CD14-positive monocyte (primary cell): ENCODE measurements at places on chromosomes 6 and 20. TPM values are rescaled to one million over a fixed set of nuclear protein-coding genes. Genes with fewer than 3 reads are reported as not detected.

- DNase-seq, result no peak
These were observed 288.8 kb downstream of the BTBD9 start for GRCh38 chr6:38350942-38351341.

- peak; percentile 53 for DNase-seq
These were observed 43.1 kb downstream of the BLTP3A start for GRCh38 chr6:34834789-34835518.

- no peak for DNase-seq
These were observed 243.4 kb downstream of the TRDN start for GRCh38 chr6:123393331-123393730.

DNA sequence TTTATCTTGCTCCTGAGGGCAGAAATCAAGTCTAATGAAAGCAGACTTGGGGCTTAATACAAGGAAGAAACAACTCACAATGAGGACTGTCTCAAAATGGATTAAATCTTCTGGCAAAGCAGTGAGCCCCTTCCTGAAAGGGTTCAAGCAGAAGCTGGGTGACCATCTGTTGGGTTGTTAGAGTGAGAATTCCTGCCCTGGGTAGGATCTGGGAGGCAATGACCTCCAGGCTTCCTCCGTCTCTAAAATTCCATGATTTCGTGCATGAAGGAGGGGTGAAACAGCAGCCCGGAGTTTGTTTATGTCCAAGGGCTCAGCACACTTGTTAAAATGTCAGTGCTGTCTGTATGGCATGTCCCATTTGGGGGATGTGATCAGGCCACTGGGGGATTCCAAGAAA lies 64.0 kb upstream of the KCNK16 start:
- no peak for DNase-seq

DNA sequence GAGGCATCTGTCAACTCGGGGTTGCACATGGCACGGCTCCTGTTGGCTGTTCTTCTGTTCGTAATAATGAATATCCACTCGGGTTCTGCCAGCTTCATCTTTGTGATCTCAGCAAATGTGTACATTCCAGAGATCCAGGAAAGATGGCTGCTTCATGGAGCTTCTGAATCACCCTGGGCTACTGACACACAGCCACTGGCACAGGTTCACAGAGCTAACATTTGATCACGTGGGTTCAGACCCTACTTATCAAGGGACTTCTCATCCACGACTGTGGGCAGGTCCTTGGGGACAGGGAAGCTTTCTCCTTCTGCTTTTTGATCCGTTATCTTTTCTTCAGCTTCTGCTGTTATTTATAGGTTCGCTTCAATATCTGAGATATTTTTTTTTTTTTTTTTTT lies 18.1 kb downstream of the PPP1R3G start:
- DNase-seq, result no peak

DNA sequence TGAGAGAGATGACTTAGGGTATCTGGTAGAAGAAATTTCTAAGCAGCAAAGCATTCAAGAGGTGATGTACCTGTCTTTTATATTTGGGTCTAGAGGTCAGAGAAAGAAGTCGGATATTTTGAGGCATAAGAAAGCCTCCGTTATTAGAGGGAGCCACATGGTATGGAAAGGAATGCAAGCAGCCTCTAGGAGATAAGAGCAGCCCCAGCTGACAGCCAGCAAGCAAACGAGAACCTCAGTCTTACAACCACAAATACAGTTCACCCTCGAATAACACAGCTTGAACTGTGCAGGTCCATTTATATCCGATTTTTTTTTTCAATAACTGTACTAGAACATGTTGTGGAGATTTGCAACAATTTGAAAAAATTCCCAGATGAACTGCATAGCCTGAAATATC lies 190.7 kb upstream of the VGLL2 start:
- no peak for DNase-seq

- no peak for DNase-seq
These were observed 626.8 kb upstream of the ARID1B start for GRCh38 chr6:156150391-156150790.

- no peak for DNase-seq
These were observed 290.7 kb downstream of the PHF3 start for GRCh38 chr6:63926258-63926780.

DNA sequence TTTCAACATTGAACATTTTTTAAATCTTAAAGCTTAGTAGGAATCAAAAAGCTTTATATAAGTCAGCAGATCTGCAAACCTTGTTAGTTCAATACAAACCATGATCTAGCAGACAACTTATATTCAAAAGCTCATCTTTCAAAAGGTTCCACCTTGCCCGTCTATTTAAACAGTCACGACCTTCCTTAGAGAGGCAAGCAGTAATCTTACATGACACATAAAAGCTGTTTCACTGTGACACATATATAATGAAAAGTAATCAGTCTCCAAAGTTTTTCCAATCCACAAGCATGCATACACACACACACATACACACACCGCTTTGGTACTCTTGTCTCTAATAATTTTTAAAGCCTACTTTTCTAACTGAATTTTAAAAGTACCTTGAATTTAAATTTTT lies 12.9 kb downstream of the SOD2 start:
- no peak for DNase-seq

DNA sequence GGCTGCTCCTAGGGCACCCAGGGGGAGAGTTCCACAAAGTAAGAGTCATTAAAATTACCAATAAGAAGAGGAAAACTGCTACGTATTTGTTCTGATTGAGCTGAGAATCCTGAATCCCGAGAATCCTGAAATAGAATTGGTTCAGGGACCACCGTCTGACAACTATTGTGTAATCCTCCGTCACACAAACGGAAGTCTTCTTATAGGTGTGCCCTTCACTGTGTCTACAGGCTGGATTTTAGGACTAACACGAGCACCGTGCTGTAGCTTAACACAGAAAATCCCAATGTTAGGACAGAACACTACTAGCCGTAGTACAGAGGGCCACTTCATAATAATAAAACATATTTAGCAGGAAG lies 50.6 kb upstream of the RNF182 start:
- no peak for DNase-seq

DNA sequence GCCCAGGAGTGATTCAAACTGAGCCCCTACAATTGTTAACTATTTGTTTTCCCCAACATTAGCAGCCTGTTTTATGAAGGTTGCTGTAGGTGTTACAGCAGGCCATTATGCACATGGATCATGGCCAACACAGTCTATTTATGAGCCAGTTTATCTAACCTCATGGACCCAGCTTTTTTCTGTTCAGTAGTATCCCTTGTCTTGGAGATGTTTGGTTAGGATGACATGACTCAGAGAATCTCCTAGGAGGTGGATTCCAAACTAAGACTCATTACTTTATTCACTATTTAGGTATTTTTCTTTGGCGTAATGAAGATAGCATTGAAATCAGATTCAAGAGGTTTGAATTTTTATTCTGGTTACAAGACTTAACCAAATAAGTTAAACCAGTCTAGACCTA lies 62.8 kb upstream of the TFB1M start:
- no peak for DNase-seq

GRCh38 chr6:52653151-52653550 lies 17.8 kb upstream of the TMEM14A start:
- no peak for DNase-seq

- DNase-seq, result no peak
These were observed 157.8 kb downstream of the SASH1 start for GRCh38 chr6:148500402-148500801.

GRCh38 chr6:106908386-106908840 lies 66.1 kb downstream of the CD24 start:
- no peak for DNase-seq

DNA sequence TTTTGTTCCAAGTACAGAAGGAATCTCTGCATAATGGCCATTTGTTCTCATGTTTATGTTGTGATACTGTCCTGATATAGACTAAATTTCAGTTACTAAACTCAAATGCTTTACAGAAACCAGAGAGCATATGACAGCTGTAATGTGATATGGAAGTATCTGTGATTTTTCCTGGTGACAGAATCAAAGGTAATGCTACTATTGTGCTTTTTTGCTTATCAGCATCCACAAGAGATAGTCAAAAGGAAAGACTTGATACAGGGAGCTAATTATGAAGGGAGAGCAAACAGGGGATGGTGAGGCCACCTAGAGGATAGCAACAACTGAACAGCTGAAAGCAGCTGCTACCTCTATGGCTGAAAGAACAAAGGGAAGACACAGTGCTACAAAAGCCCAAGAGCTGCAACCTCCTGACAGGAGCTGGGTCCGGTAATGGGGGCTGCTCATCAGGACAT lies 181.4 kb downstream of the PHF3 start:
- DNase-seq, result no peak

DNA sequence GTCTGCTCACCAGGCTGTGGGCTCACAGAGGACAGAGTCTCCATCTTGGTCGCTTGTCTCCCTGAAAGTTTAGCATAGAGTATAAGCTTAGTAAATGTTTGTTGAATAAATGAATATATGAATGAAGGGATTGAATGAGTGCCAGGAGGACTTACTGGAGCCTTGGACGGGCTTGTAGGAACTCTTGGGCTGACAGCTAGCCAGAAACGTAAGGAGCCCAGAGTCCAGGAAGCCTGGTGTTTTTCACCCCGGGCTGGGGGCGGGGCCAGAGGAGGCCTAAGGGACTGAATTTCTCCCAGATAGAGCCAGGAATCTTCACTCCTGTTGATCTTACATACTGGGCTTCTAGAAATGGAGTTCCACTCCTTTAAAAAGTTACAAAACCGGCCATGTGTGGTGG lies 68.5 kb upstream of the SRSF6 start:
- no peak for DNase-seq

DNA sequence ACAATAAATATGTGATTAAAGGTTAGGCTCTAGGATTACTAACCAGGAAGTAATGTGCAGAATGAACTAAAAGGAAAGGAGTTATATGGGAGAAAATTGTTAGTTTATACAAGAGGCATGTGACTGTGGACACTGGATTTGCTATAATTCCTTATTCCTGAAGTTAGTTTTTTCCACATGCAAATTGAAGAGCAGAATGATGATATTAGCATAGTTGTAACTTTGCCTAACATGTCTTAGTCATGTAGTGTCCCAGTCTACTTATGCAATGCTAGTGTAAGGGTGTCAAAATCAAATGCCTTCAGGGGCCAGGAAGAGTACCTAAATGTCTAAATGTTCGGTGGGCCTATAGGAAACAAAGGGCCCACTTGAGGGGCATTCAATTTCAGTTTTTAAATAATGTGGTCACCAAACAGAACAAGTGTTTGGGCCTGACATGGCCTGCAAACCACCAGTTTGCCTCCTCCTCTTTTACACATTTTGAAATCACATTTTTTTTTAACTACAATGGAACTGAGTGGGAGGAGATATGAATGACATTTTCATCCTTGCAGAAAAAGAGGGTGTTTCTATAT lies 28.0 kb upstream of the CEP85L start:
- peak; percentile 17 for DNase-seq

DNA sequence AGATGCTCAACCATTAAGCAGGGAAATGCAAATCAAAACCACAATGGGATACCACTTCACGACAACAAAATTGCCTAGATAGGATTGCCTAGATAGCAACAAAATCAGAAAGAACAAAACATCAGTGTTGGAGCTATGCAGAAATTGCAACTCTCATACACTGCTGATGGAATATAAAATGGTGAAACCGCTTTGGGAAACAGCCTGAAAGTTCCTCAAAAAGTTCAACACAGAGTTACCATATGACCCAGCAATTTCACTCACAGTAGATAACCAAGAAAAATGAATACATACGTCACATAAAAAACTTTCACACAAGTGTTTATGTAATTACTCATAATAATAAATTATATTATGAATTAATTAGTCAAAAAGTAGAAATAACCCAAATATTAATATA lies 78.3 kb downstream of the MAFB start:
- peak; percentile 34 for DNase-seq

- no peak for DNase-seq
These were observed 196.0 kb downstream of the BTBD3 start for GRCh38 chr20:12113468-12114371.

- DNase-seq, result no peak
These were observed 627.5 kb downstream of the PKHD1 start for GRCh38 chr6:51459958-51460357.

DNA sequence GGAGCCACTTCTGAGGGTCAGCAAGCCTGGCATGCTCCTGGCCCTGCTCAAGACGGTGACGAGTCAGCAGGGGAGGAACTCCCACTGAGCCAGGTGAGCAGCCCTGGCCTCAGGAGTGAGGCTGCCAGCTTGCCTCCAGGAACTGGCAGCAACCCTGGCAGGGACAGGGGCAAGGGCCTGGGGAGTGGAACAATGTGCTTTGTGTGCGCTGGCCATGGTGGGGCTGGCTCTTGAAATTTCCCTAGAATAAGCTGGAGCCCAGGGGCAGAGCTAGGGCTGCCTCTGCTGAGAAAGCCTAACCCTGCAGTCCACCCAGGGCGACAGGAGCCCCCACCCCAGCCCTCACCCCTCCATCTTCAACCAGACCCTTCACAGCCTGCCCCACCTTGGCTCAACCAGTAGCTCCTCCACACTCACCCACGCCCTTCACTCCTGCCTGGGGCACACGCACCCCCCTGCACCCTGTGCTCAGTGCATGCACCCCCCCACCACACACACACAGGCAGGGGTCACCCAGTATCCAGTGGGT lies 88.0 kb downstream of the MRPL14 start:
- no peak for DNase-seq

DNA sequence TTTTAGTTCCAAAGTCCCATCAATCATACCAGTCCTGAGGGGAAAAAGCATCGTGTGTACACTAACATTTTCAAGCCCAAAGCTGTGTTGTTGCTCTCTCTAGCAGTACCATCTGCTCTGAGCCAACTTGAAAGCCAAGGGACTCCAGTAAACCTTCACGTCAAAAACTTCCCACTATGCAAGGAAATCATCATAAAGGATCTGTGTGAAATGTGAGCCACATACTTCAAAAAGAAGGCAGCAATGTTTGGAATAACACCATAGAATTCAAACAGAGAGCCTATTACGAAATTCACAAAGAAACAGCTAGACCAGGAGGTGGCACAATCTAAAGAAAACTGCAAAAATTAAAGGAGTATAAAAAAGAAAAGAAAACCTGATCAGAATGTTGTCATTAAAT lies 399.8 kb upstream of the EPHA7 start:
- no peak for DNase-seq

DNA sequence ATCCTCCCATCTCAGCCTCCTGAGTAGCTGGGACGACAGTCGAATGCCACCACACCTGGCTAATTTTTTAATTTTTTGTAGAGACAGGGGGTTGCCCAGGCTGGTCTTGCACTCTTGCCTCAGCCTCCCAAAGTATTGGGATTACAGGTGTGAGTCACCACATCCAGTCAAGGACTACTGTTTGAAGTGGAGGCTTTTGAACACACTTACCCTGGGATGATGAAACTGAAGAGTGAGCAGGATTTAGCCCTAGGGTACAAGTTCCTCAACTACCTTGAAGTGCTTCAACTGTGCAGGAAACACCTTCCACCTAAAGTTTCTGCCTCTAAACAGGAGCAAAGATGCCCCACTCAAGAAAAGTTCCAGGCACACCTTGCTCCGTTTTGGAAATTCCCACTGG lies 15.7 kb upstream of the PARD6B start:
- DNase-seq, result no peak

HCRTR2 gene
- polyA plus RNA-seq, result not detected

PI3 gene
- polyA plus RNA-seq, result not detected

NEURL2 gene
- 1.1 and 1.9 TPM in 2 replicates for polyA plus RNA-seq

FAM83B gene
- not detected in 2 replicates for polyA plus RNA-seq

NRSN1 gene
- polyA plus RNA-seq, result not detected

MYO6 gene
- not detected for polyA plus RNA-seq

PPP1R3G gene
- 0.13 TPM for polyA plus RNA-seq

APOBEC2 gene
- not detected in 2 replicates for polyA plus RNA-seq

BMP7 gene
- not detected for polyA plus RNA-seq

SSTR4 gene
- not detected for polyA plus RNA-seq

SRC gene
- polyA plus RNA-seq, result 6.8 TPM

EPPIN gene
- polyA plus RNA-seq, result not detected

CTSA gene
- 279 TPM for polyA plus RNA-seq
